ENCODE measurements at places on chromosomes 2 and 18.

DNA sequence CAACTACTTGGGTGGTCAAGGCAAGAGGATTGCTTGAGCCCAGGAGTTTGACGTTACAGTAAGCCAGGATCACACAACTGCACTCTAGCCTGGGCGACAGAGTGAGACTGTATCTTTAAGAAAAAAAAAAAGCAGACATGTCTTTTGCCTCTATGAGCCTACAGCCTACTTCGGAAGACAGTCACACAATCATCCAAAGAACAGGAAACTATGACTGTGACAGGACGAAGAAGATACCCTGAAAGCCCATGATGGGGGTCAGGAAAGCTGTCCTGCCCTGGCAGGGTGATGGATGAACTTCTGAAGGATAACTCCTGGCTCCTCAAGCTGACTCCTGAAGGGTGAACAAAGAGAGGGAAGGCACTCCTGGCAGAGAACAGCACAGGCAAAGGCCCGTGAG is 251.7 kb upstream of the SIX2 start:
- no peak for DNase-seq

GRCh38 chr2:180790891-180791290 is 189.5 kb upstream of the UBE2E3 start:
- DNase-seq = no peak

DNA sequence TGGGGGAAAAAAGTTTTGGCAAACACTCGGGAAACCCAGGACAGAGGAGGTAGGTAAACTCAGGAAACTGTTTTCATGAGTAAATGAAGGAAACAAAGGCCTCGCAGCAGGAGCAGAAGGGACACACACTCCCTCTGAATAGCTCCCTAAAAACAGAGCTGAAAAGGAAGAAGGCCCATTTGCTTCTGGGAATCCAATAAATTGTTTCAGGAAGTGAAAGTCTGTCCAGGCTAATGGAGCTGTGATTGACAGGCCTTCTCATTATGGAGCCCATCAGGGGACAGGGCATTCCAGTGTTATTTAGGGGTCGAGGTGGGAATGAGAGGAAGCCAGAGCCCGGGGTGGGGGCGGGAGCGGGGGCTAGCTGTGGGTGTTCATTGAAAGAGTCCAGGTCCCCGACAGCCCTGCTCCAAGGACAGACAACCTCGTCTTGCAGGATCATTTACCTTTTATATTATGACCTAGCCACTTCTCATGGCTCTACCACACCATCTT is 81.2 kb downstream of the GBX2 start:
- DNase-seq = no peak

DNA sequence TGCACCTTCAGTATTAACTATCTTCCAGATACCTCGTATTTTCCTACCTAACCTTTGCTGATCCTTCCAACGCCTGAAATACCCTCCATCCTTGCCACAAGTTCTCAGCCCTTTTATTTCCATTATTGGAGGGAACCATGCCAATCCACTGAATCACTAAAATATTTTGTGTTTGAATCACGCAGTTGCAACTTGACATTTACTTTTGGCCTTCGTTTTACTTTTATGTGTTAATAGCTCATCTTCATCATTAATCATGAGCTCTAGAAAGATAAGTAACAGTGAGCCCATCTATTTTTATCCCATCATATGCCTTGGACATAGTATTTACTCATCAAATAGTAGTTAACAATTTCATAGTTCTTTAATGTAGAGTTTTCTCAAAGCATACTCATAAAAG is 463.2 kb downstream of the THSD7B start:
- DNase-seq = no peak

DNA sequence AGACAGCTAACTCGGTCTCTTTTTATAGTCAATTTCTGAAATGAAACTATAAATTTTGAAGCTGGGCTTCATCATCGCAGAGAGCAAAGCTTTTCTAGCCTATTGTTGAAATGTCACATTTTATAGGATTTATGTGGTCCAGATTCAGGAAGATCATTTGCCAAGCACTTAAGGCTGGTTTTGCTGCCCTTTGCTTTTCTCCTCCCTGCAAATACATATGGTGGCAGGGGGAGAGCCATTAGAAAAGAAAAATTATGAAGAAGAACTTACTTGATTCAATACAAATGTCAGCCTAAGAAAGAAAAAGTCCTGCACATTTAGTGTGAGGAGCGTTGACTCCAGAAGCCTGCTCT is 206.9 kb upstream of the NRP2 start:
- DNase-seq = no peak

DNA sequence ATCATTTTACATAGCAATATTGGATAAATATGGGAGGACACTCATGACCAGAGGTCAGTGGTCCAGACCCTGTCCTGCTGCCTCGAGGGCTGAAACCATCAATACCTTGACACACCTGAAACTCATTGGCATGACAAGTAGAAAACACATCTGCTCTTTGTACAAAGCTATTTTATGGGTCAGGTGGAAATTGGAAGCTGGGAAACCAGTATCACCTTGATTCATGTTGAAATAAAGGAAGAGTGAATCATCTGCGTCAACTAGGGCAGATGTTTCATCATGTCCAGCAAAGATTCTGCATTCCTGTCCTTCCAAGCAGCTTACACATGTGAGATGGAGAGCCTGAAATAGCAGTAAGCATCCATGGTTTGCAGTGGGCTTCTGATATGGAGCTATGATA is 80.0 kb upstream of the ERBB4 start:
- DNase-seq = no peak
